ENCODE measurements at places on chromosomes 11 and 22.

DNA sequence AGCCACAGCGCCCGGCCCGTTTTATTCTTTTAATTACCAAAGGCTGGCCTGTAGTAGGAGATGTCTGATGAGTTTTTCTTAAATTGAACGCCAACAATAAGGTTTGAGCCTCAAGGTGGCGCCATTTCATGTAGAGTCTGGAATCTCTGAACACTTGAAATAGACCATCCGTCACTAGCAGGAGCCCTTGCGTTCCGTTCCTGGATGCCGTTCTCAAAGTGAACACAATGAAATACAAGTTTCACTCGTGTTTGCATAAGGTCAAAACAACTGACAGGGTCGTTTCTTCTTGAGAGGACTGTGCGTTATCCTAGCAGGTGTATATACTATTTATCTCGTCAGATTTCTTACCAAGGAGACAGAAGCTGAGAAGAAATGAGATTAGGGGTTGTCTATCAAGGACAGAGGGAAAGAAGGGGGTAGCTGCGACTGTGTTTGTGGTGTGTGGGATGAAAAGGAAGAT, 18.7 kb upstream of the SCGB1D1 start:
- peak; percentile 63 for DNase-seq

- no peak for DNase-seq
Measured at GRCh38 chr22:29569011-29569678, 11.8 kb downstream of the NIPSNAP1 start.

GRCh38 chr11:62707277-62707861, at the start of the genes BSCL2 and GNG3:
TSS of gene BSCL2 (minus strand) at chr11:62707424. CDS start at chr11:62707195, 229 bp downstream.
TSS of gene GNG3 (plus strand) at chr11:62707676. CDS start at chr11:62708296, 620 bp downstream.
- no peak for DNase-seq

- DNase-seq = no peak
Measured at GRCh38 chr11:50187220-50187619, 154.5 kb downstream of the OR4C45 start.

DNA sequence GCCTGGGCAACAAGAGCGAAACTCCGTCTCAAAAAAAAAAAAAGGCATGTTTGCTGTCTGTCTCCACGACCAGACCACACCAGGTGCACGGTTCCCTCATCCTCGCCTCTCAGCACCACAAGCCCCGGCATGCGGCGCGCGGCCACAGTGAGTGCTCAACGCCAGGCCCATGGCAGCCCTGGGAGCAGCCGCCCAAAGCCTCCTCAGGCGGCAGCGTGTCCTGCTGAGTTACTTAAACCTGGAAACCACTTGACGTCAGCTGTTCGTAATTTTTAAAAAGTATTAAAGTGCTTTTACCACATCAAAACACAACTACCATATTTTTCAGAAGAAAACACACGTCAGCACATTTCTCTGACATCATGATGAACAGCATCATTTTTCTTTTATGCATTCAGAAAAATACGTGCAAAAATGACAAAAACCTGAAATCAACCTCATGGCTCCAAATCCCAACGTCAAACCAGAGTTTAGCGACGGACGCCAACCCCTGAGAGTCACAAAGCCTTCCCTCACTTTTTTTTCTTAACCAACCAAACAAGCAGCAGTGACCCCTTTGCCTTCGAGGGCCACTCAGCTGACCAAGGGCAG, 2.1 kb downstream of the DEAF1 start:
- peak; percentile 20 for DNase-seq

GRCh38 chr11:63613517-63614135, 607 bp downstream of the PLAAT3 start:
- DNase-seq = no peak

- no peak for DNase-seq
Measured at GRCh38 chr22:46010207-46010867, 33.4 kb upstream of the WNT7B start.

DNA sequence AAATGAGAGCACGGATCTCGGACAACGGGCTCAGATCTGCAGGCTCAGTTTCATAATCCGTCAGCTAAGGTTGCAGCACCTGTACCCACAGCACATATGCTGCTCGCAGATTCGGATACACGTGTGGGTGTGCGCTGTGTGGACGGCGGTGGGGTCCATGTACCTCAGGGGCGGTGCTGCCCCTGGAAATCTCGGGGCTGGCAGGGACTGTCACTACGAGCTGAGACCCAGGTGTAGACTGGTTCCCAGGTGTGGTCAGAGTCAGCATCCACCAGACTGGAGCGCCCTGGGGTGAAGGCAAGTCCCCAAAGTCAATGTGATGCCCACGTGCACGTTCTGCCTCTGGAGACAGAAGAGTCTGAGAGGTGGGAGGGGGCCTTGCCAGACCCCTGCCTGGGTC, 989.3 kb downstream of the BRD1 start:
- DNase-seq = no peak

- no peak for DNase-seq
Measured at GRCh38 chr11:129580278-129580677, 204.6 kb downstream of the BARX2 start.

GRCh38 chr11:11731311-11732083, 109.7 kb upstream of the GALNT18 start:
- peak; percentile 44 for DNase-seq
